Spleen (tissue), 13 donors: ENCODE measurements at places on chromosomes 1 and 21. TPM values are rescaled to one million over a fixed set of nuclear protein-coding genes. Genes with fewer than 3 reads are reported as not detected.

- no peak for DNase-seq
Observed at GRCh38 chr1:165678509-165678908, 19.9 kb downstream of the ALDH9A1 start.

- DNase-seq = no peak
Observed at GRCh38 chr1:198936371-198937083, 297.7 kb downstream of the PTPRC start.

DNA sequence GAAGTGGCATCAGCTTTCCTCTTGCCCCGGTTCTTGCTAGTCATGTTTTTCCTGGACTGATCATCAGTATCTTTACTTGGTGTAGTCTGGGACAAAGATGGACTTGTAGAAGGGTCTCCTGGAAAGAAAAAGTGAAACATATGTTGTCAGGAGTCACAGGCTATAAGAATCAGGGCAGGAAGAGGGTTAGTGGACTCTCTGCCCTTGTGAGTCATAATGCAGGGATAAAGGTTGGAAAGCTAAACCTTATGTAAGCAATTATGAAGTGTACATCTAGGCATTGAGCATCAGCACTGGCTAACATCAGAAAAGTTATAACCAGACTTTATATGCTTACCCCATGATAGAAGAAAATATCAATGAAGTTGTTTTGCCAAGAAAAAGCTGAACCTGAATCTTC lies 51.2 kb downstream of the XKR8 start:
- no peak for DNase-seq

DNA sequence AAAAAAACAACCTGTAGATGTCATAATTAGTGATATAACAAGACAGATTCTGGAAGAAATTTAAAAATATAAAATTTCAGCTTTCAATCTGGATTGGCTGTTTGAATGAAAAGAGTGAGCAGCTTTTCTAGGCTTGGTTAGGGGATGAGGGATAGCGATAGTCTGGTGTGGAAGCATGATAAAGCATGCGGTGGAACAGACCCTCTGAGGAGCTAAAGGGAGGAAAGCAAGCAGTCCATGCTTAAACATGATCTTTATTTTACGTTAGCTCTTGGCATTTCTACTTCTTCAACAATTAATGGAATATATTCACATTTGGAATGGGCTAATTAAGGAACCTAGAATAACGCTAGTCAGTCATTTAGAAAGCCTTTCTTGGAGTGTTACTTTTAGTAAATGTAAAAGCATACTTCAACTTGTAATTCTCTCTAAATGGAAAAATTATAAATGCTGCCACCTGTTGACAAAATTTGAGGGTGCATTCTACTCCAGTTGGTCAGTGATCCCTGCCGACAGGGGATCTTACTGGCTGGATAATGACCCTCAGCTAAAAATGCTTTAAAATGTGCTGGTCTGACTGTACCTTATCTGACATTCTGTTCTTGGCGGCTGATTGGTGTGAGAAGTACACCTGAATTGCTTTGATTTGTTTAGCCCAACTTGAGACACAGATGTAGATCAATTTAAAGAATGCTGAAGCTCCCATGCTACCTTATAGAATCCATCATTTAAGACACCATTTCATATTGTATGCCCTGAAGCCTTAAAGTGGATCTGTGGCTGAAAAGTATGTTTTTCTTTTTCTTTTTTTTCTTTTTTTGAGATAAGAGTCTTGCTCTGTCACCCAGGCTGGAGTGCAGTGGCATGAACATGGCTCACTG lies 61.2 kb downstream of the AK4 start:
- no peak for DNase-seq

The OR2T2 gene
- 0.70 TPM for total RNA-seq
